ENCODE measurements at places on chromosomes 5 and 9. TPM values are rescaled to one million over a fixed set of nuclear protein-coding genes. Genes with fewer than 3 reads are reported as not detected.

DNA sequence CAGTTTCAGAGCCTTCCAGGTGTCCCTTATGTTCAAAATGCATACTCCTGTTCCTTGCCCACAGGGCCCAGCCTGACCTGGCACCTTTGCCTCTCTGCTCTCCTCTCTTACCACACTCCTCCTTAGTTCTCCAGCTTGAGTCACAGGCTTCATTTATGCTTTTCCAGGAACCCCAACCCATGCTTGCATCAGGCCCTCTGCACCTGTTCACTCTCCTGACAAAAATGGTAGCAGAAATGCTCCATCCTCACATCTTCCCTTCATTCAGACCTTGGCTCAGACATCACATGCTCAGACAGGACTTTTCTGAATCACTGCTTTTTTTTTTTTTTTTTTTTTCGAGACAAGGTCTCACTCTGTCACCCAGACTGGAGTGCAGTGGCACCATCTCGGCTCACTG, 15.1 kb upstream of the RNF145 start:
- no peak for DNase-seq

GRCh38 chr9:108905494-108905893, 28.4 kb downstream of the ELP1 start:
- no peak for DNase-seq

DNA sequence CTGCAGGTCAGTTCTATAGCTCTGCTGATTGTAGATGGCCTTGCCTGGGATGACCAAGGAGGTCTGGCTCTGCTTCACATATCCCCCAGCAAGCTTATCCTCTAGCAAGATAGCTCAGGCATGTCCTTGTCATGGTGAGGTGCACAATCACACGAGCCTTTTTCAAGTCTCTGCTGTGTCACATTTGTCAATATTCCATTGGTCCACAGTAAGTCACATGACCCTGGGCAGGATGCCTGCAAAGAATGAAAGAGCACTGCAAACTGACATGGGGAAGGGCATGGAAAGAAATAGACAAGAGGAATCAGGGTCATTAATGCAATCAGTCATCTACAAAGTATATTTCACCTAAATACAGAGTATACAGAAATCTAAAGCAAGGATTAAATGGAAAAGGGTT, 142.0 kb downstream of the RORB start:
- DNase-seq = no peak

DNA sequence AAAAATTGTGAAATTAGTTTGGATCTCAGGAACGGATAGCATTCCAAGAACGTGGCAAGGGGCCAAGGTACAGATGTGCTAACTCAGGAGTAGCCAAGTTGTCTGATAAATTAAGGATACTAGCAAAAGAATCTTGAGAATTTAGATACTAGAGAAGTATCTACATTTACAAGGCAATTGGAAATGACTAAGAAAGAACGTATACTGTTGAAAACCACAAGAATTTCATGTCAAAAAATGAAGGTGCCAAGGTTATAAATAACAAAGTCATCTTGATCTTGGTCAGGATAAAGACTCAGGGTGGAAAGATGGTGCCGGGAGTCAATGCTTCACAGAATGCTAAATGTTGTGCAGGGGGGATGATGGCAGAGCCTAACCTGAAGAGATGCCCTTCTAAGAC, 19.2 kb downstream of the CAPSL start:
- no peak for DNase-seq

DNA sequence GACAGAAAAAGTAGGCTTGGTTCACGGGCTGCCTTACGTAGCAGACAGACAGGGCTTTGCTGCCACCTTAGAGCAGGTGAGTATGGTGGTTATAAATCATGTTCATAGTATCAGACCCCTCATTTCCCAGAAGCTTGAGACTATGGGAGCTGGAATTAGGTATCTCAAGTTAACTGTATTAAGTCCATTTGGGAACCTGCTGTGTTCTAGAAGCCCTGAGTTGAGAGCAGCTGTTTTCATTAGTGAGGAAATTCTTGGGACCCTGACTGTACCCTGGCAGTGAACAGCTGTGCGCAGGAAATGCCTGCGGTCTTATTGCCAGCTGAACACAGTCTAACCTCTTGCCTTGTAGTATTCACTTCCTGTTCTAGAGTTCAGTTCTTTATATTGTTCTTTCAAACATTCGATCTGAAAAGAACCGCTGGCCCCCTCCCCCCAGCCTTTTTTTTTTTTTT, 29.8 kb downstream of the UGCG start:
- peak; percentile 41 for DNase-seq

DNA sequence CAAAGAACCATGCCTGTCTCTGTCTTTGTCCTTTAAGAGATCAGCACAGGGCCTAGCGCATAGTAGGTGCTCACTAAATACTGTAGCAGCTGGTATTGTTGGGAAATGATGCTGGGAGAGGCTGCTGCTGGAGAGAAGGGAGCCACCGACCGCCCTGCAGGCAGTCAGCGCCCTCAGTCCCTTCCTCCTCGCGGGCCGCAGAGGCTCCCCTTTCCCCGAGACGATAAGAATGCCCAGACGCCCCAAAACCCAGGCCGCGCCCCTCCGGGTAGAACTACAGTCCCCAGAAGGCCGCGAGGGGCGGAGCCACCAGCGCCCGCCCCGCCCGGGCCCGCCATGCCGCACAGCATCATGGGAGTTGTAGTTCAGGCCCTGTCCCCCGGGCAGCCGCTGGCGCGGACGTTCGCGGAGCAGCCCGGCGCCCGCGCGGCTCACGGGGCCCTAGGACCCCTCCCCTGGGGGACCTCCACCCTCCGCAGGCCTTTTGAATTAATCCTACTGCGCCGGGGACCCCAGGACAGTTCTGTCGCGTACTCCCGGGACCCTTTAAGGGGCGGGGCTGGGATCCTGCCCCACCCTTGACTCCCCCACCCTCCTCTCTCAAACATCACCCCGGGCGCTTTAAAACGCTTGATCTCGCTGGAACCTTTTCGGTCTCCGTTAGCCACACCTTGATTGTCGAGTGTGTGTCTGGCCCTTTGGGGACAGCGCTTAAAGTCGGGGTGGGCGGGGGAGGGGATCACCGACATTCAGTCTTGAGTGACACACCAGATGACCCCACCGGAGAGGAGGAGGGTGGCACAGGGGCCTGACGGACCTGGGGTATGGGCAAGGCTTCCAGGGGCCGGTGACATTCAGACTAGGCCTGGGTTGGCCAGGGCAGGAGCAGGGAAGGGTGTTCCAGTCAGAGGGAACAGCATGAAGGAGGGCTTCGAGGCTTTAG, 24.8 kb upstream of the IER5L start:
- DNase-seq = peak; percentile 92

GRCh38 chr9:136854842-136855460, 2.8 kb downstream of the MAMDC4 start:
- peak; percentile 23 for DNase-seq

DNA sequence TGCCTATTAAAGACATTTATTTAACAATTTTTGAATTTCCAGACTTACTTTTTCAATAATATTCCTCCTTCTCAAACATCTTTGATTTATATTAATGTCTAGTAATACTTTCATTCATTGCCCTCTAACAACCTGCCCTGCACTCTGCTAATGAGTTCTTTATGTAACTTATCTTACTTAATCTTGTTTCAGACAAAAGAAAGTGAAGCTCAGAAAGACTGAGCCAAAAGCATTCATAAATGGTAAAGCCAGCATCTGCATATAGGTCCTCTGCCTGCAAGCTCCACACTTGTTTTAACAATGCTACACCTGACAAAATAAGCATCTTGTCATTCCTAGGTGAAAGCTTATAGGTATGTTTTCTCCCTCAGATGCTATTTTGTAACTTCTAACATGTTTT, 2.4 kb upstream of the TNPO1 start:
- DNase-seq = no peak

GRCh38 chr5:123785162-123786071, 273.4 kb downstream of the CSNK1G3 start:
- DNase-seq = no peak

DNA sequence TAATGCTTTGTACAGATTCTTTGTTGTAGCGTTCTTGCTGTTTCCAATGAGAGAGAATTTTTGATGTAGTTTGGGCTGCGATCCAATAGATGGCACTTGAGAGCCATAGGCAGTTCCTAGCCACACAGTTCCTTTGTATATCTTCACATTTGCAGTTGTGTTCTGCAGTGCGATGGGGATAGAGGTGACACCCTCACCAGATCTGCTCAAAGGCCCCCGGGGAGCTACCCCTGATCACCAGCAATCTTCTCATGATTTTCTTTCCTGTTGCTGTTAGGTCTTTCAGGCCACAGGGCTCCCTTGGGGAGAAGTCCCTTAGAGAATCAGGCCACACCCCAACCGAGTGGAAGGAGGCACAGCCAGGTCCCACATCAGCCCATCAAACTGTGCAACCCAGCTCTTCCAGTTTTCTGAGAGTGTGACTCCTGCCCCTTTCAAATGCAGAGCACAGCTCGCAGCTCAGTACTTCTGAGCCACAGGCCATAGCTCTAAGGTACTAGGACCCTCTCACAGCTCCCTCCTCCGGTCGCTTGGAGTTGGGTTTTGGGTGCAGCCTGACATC, 353.7 kb downstream of the SLCO4C1 start:
- no peak for DNase-seq

DNA sequence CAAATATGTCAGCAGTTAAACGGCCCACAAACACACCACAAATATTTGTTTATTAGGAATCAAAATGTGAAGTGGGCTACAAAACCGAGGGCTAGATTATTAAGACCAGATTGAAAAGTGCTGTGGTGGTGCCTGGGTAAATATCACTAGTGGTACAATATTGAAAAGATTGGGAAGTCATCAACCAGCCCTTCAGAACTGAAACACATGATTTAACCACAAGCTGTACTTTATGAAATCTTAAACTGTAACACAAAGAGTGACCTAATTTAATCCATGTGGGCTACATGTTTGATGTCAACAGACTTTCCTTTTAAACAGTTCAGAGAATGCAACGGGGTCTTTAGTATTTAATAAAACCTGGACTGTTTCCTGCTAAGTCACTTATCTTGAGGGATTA, 182.3 kb downstream of the SPATA31D1 start:
- no peak for DNase-seq

DNA sequence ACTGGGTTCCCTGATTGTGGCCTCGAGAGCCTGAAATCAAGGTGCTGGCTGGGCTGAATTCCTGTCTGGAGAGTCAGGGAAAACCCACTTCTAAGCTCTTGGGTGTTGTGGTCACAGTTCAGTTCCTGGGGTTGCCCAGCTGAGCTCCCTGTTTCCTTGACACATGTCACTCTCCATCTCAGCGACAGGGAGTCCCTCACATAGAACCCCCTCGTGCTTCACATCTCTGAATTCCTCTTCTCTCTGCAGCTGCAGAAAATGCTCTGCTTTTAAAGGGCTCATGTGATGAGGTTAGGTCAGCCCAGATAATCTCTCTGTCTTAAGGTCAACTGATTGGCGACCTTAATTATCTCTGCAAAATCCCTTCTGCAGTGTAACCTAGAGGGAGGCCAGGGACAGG, 53.5 kb upstream of the NFIL3 start:
- DNase-seq = no peak

DNA sequence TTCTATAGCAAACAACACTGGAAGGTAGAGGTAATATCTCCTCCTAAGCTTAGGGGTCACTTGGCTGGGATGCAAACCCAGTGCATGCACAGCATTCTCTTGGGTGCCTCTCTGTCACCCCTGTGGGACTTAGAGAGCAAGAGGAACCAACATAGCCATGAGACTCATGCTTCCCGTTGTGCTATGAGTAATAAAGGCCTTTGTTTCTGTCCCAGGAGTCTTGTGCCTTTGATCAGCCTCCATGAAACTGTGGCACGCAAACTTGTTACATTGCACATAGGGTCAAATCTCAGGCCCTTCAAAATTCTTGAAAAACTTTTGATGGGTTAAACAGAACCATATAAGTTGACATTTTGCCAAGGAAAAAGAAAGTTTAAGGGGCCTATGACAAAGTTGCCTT, 272.8 kb downstream of the TAF11L14 start:
- no peak for DNase-seq

DNA sequence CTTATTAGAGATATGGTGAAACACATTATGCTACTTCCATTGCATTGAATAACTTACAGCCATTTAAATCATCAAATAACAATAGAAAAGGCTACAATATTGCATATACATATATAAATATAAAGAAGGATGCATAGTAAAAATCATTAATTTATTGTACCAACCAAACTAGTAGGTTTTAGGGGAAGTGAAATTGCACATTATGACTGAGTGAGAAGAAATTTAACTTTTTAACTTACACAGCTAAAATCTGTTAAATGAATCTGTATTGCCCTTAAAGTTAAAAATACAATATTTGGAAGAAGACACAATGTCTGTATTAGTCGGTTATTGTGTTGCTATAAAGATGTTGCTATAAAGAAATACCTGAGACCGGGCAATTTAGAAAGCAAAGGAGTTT, 2073.7 kb upstream of the ACO1 start:
- no peak for DNase-seq

GRCh38 chr5:160685219-160685618, 166.8 kb downstream of the ATP10B start:
- DNase-seq = no peak

DNA sequence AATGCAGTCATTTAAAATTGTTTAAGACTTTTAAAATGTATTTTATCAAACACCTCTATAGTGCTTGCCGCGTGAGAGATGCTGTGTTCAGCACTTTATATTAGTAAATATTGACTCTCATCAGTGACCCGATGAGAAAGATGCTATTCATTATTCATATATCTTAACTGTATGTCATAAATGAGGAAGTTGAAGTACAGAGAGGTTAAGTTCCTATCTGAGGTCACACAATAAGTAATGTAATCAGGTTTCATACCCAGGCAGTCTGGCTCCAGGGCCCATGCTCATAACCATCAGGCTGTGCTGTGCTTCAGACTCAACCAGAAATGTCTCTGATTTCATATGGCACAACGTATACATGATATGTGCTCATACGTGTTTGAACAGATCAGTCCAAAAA, 119.0 kb downstream of the SV2C start:
- no peak for DNase-seq

DNA sequence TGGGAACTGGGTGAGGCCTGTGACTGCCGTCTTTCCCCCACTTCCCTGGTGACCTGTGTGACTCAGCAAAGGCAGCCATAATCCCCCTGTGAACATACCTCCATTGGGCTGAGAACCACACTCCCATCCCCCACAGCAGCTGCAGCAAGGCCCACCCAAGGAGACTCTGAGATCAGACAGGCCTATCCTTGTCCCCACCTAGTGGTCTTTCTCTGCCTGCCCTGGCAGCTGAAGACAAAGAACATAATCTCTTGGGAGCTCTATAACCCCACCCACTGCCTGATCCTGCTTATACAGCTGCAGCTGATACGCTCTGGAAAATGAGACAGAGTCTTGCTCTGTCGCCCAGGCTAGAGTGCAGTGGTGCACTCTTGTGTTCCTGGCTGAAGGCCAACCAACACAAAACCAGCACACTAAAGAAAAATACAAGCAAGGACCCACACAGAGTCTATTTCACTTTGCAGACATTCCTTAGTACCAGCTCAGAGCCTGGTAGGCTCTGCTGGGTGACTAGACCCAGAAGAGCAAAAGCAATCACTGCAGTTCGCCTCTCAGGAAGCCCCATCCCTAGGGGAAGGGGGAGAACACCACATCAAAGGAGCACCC, 106.7 kb downstream of the MCTP1 start:
- no peak for DNase-seq

- DNase-seq = no peak
These were observed 58.1 kb upstream of the HSPB3 start for GRCh38 chr5:54397420-54397819.

GRCh38 chr9:69671311-69671878, 776 bp downstream of the APBA1 start:
- DNase-seq = peak; percentile 24

GRCh38 chr5:181261320-181262049, 542 bp upstream of the TRIM52 start:
- DNase-seq = peak; percentile 82

CNTFR gene
- polyA plus RNA-seq = 2.2 TPM

ZNF300 gene
- polyA plus RNA-seq = 1.2 TPM

PTGS1 gene
- 0.91 TPM for polyA plus RNA-seq

DOCK8 gene
- 1.3 TPM for polyA plus RNA-seq

SLC46A2 gene
- polyA plus RNA-seq = 0.08 TPM

Measured in heart left ventricle (tissue), 16 donors.